Forelimb muscle (tissue), 1 donor: ENCODE measurements at places on chromosomes 1 and 21. TPM values are rescaled to one million over a fixed set of nuclear protein-coding genes. Genes with fewer than 3 reads are reported as not detected.

The FAM72C gene
- polyA plus RNA-seq = 1.1 TPM

The COL24A1 gene
- 5.5 TPM for polyA plus RNA-seq

The OR10J4 gene
- not detected for polyA plus RNA-seq

DNA sequence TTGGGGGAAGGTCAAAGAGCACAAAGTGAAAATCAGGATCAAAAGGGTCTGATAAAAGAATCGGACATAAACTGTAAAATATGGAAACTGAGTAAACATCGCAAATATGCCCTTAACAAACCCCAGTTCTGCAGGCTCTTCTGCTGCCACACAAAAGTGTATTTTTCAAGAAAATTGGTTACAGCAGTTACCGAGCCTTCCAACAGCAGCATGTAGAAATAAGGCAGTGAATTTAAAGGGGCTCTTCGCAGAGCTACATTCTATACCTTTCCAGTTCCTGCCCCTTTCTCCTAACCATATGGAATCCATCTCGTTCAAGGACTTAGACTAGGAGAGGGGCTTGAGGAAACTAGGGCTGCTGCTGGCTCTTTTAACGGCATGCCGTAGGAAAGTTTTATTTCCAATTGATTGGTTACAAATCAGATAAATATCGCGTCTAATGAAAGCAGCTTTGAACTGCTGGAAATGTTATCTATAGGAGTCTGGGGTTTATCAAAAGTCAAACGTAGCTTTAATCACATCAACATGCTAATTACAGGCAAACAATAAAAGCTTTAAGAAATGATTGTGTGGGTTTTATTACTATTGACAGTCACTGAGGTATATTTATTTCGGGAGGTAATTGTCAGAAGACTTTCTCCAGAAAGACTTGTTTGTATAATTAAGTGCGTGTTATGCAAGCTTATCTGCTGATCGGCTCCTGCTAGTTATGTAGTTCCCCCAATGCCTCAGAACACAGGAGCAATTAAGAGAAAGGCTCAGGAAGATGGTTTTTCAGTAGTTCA lies 59.1 kb downstream of the GORAB start:
- DNase-seq = no peak

DNA sequence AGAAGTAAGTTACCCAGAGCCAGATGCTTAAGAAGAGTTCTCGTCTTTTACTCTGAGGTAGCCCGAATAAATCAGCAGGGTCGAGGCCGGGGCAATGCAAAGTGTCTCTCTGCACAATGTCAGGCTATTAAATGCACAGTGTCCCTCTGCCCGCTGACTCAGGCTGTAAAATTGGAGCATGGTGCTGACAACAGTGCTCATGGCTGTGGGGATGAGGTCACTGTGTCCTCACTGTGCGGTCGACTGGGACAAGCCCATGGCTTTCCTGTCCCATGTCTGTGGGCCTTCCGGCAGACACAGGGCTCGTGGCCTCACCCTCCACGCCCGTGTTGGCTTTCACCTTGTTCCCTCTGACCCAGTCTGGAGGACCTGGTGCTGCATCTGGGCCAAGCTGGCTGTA lies 14.6 kb upstream of the SLC2A1 start:
- no peak for DNase-seq

- no peak for DNase-seq
Observed at GRCh38 chr1:9181176-9181906, 52.4 kb upstream of the GPR157 start.

DNA sequence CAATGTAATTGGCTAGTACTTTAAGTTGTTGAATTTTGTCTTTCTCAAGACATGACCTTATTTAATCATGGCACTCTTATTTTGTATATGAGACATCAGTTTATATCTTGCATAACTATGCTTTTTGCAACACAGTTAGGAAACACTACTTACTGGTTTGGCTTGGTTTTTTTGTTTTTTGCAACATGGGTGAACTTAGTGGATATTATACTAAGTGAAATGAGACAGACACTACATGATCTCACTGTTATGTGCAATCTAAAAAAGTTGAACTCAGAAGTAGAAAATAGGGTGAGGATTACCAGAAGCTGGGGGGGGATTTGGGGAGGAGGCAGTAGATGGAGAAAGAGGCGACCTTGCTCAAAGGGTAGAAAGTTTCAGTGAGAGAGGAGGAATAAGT lies 132.1 kb downstream of the PLA2G4A start:
- DNase-seq = no peak

GRCh38 chr21:41381731-41382130 lies 19.9 kb downstream of the MX2 start:
- DNase-seq = no peak

DNA sequence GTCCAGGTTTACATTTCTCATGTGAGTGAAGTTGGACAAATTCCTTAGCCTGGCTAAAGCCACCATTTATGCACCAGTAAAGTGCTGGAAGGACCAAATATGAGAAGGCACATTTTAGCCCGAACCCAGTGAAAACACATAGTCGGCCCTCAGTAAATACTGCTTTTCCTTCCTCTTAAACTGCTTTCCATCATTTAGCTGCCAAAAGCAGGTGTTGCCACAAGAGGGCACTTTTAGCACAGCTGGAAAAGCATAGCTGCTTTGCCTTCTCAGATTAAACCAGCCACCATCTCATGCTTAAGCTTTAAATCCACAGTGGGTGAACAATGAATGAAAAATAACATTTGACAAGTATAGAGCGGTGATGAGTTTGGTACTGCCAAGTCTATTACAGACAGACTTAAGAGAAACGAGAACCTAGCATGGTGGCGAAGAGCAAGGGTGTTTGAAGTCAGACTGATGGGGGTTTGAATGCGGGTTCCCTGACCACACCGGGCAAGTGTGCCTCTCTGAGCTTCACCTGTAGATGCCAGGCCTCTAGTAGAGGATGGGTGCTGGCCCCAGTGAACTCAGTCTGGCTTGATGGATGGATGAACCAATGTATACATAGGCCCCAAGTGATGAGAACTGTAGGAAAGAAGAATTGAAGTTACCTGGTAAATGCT lies 57.8 kb downstream of the SLC35D1 start:
- peak; percentile 38 for DNase-seq

The LRRC39 gene
- polyA plus RNA-seq = 227 TPM

The CRYAA gene
- not detected for polyA plus RNA-seq

DNA sequence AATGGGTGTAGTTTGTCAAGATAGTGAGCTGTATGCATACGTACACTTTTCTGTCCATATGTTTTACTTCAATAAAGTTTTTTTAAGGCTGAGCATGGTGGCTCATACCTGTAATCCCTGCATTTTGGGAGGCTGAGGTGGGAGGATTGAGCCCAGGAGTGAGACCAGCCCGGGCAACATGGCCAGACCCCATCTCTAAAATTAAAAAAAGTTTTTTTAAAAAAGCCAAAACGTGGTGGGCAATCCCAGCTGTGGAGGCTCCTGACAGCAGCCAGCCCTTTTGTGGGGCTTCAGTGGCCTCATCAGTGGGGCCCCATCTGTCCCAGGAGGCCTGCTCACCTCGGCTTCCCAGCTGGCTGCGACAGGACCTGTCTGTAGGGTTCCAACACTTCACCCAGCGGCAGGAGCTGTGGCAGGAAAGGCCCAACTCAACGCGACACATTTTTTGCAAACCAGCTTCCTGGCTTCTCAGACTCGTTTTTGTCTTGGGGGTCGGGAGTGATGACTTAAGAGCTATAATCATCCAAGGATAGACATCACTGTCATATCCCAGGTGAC lies 56.9 kb upstream of the LBR start:
- no peak for DNase-seq

GRCh38 chr21:27528697-27529096 lies 561.8 kb upstream of the ADAMTS5 start:
- DNase-seq = no peak

- DNase-seq = no peak
Observed at GRCh38 chr1:222898191-222898527, 83.3 kb downstream of the DISP1 start.

DNA sequence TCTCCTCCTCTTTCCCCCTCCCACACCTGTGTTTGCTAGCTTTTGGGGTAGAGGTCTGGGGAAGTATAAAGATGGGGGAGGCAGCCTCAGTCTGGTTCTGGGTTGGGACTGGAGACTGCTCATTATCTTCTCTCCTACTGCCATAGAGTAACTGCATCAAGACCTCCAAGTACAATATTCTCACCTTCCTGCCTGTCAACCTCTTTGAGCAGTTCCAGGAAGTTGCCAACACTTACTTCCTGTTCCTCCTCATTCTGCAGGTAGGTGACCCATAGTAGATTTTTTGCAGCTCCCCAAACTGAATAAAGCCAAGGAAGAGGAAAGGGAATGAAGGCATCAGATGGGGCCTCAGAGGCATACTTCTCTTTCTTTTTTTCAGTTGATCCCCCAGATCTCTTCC lies 5.3 kb downstream of the ATP8B2 start:
- no peak for DNase-seq

DNA sequence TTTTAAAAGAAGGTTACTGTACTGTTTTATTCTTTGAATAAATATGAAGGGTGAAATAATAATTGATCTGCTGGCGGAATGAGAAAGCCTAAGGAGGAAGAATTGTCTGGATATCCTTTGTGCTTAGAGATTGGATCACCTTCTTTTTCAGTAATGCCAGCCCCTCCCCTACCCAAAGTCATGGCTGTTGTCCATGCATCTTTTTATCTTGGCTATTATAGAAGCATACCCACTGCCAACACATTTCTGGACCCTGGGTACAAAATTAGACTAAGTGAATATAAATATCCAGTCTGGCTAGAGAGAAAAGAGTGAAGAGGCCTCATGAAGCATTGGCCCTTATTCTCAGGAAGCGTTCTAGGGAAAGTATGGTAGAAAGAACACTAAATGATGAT lies 28.1 kb downstream of the AK4 start:
- DNase-seq = no peak

- DNase-seq = no peak
Observed at GRCh38 chr1:244104309-244105060, 53.4 kb downstream of the ZBTB18 start.

The MAP3K7CL gene
- 69.1 TPM for polyA plus RNA-seq

DNA sequence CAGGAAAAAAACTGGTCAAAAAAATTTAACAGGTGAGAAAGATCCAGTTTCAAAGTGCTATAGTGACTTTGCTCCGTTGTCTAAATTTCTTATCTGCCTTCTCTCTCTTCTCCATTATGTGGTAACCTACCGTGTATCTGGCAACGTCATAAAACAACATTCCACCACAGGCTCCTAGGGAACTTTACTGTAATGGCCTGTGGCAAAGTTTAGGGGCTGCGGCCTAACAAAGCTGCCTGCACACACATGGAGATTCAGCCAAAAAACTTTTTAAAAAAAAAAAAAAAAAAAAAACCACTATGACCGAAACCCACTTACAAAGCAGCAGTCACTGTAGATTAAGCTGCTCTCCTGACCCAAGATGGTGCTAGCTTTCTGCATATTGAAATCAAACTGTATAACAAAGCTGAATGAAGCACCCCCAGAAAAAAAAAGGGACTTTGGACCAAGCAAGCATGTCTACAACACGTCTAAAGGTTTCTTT lies 202.6 kb downstream of the SLC45A1 start:
- DNase-seq = no peak

DNA sequence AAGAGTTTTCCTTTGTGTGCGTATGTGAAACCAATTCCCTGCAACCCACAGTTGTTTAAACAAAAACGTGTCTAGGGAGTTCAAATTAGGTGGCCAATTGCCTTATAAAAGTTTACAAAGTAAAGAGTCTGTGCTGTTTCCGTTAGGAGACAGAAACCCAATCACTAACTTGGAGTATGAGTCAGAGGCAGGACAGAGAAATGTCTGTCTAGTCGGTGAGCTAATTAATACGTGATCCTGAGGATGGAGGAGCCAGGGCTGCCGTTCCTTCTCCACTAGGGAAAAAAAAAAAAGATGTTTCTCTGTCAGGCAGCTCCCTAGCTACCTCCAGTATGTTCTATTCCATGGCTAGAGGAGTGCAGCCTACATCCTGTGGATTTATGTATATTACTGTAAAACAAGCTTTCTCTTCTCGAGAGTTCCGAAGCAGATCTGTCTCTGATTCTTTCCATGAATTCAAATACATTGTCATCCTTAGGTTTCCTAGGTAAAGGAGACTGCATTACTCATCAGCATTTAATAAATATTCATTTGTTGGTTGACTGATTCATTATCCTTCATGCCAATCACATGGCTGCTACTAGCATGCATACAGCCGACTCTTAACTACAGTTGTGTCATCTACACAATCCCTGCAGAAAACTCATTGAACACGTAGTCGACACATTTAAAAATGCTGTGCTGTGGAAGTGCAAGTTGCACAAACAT lies 430.6 kb downstream of the KIF26B start:
- no peak for DNase-seq

The LCE1A gene
- polyA plus RNA-seq = not detected

DNA sequence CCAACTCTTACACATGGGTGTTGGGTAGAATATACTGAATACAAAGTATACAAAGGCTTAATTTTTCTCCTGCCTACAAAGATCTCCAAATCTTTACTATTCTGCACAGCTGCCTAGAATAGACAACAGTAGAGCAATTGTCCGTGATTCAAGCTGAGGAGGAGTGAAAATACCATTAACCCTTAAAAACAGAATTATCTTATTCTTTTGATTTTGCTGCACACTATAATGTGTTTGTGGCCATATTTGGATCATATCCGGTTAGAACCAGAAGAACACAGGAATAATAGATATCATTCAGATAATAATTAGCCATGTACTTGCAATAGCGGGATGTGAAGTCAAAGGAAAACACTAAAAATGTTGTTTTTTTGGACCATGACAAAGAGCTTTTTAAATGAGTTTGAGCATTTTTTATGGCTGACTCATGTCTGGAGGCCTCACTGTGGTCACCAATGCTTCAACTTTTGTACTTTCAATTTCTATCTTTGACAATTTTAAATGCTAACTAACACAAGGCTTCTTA lies 197.6 kb upstream of the FOXD3 start:
- DNase-seq = no peak

DNA sequence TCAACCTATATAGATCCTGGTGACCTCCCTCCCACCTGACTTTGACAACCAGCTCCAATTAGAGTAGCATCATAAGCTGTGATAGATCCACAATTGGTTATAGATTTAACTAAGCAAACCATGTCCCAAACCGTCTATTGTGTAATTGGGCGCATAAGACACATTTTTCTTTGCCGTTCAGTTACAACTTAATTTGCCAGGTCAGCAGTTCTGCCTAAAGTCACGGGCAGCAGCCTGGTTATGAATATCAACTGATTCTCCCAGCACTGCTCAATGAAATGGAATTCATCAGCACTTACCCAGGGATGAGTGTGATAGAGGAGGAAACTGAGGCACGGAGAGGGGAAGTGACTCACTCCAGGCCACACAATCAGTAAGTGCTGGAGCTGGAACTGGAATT lies 73.4 kb downstream of the KLHDC7A start:
- DNase-seq = no peak

The A3GALT2 gene
- not detected for polyA plus RNA-seq
